ENCODE measurements at places on chromosomes 5 and 9.

- no peak for DNase-seq
These were observed 55.3 kb downstream of the SMIM23 start for GRCh38 chr5:171840711-171841522.

GRCh38 chr5:175195698-175196656, 248.0 kb downstream of the DRD1 start:
- DNase-seq, result no peak

GRCh38 chr5:161400583-161400982, 145.9 kb downstream of the GABRB2 start:
- DNase-seq, result no peak

GRCh38 chr9:81801190-81801589, 111.8 kb upstream of the TLE1 start:
- DNase-seq, result no peak

- no peak for DNase-seq
These were observed 7.6 kb downstream of the SLC1A1 start for GRCh38 chr9:4497855-4498254.

DNA sequence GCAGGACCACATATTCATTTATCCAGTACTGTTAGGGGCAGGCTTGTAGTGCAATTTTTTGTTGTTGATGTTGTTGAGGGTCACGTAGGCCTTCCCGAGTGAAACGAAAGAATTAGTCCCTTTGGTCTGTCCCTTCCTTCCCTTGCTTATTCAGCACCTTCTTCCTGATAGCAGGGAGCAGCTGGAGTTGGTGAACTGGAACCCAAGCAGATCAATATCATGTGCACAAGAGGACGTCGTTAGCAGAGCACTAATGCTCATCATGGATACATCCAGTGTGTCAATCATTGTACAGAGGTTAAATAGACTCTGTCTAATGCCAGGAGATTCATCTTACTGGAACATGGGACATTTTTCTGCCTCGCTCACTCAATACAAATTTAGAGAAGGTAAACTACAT, 33.0 kb upstream of the MAP1B start:
- DNase-seq, result no peak

DNA sequence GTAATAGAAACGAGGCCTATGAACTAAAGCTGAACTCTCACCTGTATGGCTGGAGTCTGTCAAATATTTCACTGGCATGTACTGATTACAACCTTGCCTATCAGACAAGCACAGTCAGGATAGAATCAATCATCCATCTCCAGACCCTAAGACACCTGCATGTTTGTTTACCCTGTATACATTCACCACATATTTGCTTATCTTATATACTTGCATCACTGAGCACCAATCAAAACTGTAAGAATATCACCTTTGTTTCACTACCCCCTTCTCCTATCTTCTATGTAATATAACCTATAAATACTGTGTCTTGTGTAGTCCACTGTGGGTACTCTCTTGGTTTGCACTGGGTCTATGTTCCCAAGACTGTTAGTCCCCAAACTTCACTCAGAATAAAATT, 1085.7 kb downstream of the TAF11L14 start:
- DNase-seq, result no peak

DNA sequence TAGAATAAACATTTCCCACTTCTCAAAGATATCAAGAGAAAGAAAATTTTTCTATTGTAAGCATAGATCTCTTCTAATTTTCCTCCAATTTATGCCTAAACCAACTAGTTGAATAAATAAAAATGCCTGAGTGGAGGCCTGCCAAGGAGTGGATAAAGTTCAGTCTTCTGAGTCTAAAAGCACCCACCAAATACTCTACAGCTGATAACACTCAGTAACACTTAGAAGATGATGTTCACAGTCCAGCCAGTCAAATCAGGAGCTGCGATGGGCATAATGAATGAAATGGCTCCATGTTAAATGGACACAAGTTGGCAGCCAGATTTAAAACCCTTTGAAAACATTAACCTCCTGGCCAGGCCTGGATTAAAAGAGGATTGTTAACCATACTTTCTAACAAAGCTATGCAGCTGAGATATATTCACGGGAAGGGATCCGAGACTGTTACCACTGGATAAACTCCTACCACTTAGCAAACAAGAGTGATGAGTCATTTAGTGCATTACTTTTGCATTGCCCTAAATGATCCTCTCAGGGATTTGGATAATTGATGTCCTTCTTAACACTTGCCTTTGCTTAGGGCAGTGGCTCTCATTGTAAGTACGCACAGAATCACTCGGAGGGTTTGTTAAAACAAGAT, 63.7 kb upstream of the CCDC112 start:
- no peak for DNase-seq

DNA sequence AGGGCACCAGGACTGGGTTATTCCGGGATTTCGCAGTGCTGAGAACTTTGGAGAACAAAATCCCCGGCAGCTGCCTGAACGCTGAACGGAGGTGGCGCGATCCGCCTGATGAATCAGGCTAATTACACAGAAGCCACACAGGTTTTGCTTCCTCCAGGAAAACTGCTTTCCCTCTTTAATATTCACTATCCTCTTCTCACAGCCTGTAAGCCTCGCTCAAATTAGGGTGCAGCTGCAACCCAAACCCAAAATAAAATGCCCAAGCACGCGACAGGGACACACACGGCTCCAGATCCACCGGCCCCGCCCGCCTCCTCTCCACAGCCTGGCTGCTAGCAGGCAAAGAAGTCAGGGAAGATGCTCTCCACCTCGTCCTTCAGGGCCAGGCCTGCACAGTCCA, 6.0 kb downstream of the SOHLH1 start:
- DNase-seq, result no peak

GRCh38 chr9:127178686-127179632, 56.5 kb upstream of the ANGPTL2 start:
- DNase-seq, result peak; percentile 22

DNA sequence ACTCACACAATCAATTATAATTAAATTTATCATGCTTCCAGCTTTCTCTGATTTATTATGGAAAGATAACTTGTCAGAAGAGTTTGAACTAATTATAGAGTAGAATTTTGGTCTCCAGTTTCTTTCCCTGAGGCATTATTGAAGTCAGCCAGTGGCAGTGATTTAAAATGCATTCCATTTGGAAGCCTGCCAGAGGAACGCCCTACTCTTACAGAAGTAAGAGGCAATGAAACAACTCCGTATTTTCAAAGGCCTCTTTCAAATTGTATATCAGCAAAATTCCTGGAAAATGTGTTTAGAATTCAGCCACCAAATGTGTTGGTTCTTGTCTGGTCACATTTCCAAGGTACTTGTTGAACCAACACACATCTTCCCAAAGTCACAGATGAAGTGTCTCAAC, 640.9 kb downstream of the SEMA5A start:
- DNase-seq, result no peak

- DNase-seq, result no peak
These were observed 85.8 kb upstream of the DMRT1 start for GRCh38 chr9:755454-756381.

- peak; percentile 49 for DNase-seq
These were observed 4.0 kb upstream of the FCHO2 start for GRCh38 chr5:72951671-72952468.

DNA sequence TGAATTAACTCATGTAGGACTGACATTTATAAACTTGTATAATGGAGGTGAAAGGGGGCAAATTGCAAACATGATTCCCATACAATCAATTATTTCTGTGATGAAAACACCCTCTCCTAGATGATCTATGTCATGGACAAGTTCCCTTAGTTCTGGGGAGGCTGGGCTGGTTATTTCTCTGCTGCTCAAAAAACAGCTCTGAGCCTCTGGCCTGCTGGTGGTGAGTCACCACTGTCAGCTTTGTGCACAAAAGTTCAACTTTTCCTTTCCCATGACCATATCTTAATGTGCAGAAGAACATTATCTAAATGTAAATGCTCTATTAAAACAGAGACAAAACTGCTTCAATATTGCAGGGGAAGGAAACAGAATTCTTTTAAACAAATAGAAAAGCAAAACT, 85.0 kb downstream of the HMHB1 start:
- no peak for DNase-seq

DNA sequence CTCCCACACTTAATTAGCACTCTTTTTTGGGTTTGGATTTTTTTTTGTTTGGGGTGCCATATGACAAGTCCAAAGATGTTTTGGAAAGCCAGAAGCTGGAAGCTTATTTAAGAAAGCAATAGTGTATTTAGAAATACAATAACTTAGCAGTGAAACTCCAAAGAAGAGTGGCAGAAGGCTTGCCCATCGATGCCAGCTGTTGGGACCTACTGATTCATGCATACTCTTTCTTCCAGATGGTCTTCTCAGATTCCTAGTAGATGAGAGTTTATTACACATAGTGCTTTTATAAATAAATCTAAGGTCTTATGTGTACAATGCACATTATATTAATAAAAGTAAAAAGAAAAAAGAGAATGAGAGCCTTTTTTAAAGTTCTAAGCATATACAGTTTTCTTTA, 374.6 kb downstream of the OSTF1 start:
- DNase-seq, result no peak

- no peak for DNase-seq
These were observed 38.3 kb downstream of the NEK6 start for GRCh38 chr9:124296094-124296493.

All from CD4-positive, alpha-beta T cell (primary cell).